ENCODE measurements at places on chromosomes 4 and X.

DNA sequence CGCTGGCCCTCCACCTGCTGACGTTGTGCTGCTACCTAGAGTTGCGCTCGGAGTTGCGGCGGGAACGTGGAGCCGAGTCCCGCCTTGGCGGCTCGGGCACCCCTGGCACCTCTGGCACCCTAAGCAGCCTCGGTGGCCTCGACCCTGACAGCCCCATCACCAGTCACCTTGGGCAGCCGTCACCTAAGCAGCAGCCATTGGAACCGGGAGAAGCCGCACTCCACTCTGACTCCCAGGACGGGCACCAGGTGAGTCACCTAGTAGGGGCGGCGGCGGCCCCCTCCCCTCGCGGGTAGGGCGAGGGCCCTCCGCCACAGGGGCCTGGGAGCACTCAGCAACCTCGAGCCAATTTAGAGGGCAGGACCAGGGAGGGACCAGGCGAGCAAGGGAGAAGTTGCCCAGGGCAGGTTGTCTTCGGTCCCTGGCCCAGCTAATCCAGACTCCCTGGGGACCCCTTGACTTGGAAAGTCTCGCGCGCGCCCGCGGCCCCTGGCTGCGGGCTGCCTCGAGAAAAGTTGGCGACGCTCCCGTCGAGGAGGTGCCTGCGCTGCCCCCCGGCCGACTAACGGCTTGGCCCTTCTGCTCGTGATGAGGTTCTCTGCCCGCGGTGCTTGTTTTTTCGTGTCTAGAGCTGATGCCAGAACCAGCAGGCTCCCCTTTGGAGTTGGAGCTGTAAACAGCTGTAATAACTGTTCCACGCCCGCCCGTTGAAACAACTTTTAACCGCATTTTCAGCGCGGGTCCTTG is 717 bp downstream of the EDA start:
- no peak for DNase-seq

DNA sequence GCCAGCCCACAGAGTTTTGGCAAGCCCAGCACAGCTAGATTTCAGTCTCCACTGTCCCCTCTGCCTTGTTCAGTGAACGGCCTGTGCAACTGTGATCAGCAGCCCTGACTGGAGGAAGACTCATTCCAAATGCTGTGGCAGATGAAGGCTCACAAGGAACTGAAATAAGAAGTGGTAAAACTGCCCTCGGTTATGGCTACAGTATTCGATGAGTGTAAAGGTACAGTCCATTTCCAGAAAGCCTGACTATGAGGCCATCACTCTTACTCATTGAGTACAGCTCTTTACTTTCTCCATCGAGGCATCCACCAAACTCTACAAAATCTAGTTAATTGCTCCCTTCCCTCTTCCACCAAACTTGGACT is 69.1 kb downstream of the RHOH start:
- no peak for DNase-seq

GRCh38 chrX:112851161-112851779 is 10.6 kb upstream of the AMOT start:
- DNase-seq, result no peak

DNA sequence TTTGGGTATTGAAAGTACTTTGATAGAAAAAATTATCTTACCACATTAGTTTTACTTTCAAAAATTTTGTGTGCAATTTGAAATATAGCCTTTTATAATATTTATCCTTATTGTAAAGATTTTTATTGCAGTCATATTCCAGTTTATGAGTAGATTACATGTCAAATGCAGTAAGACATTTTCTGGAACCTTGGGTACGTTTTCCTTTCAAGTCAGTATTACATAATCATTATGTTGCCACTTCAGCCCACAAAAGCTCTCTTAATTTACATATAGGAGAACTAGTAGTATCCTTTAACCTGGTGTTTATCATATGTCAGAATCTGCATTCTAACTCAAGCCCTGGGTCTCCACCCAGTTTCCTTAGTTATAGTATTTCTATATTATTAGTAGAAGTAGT is 98.5 kb downstream of the CENPC start:
- no peak for DNase-seq

- DNase-seq, result no peak
These were observed 668.2 kb upstream of the NDST4 start for GRCh38 chr4:115781528-115782146.

DNA sequence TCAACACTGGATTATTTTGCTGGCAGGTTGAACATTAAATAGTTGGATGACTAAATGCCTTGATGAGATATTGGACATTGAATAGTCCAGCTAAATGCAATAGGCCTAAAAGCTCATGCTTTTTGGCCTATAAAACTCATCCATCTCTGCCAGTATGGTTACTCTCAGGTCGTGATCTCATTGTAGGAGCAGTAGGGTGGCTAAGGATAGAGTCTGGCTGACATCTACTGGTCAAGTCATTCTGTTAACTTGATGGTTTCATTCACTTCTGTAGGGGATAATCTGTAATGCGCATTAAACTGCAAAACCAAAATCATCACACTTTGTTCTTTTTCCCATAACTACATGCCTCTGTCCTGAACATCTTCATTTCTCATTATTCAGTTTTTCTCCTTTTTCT is 227.0 kb downstream of the DKK2 start:
- peak; percentile 33 for DNase-seq

- DNase-seq, result no peak
These were observed 28.8 kb upstream of the PCSK1N start for GRCh38 chrX:48864210-48864609.

- DNase-seq, result no peak
These were observed 482 bp upstream of the MBTPS2 start for GRCh38 chrX:21838937-21839333.

GRCh38 chrX:41716222-41716621 is 7.8 kb upstream of the GPR82 start:
- DNase-seq, result no peak

DNA sequence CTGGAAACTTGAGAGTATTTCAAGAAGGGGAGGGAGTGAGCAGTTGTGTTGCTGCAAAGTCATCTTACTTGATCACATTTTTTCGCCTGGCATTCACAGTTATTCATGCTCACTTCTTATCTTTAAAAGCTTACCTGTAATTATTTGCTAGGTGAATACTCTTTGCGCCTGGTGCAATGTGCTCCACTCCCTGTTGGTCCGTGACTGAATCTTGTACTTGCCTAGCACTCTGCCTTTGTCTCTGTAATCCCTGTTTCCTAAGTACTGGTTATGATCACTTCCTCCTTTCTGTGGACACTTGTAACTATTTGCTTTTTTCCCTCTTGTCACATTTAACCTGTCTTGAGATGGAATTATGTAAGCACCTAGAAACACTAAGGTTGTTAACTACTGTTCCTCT is 5.8 kb downstream of the BMP2K start:
- DNase-seq, result no peak

- peak; percentile 14 for DNase-seq
These were observed 201.6 kb downstream of the CPE start for GRCh38 chr4:165580351-165580905.

DNA sequence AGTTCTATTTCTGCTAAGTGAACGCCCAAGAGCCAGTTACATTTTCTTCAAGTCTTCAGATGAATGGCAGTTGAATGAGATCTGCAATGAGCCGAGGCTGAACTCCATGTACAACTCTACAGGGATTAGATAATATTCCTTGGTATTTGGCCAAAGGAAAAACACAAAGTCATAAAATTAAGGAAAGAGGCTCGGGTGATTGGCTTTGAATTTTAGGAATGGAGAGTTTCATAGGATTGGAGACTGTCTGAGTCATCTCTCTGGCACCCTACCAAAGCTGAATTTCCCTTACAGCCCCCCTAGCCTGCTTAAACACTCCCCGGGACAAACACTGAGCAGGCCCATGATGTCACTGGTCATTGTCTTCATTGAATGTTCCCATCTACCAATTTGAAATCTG is 188.0 kb upstream of the C1QTNF7 start:
- DNase-seq, result peak; percentile 46

DNA sequence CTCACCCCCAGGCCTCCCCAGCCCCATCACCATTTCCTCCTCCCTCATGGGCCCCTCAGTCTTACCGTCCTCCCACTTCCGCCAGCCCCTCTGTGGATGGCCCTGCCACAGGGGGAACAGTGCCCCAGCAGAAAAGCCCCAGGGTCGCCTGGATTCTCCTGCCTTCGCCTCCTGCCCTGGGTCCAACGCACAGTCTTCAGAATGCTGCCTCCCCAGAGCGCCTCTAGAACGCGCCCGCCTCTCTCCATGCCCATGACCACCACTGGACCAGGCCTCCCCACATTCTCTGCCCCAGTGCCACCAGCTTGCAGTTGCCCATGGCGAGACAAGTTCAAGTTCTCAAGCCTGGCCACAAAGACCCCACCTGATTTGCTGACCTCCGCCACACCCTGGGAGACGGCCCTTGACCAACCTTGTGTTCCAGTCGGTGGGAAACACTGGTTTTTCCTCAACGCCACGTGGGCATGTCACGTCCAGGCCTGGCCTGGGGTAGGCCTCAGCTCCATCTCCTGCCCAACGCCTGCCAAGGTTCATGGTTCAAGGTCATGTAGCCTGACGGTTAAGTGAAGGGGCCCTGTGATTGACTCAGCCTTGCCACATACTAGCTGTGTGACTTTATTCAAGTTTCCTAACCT is 634 bp upstream of the PLXNB3 start:
- DNase-seq, result no peak
